Iris pigment epithelial cell (primary cell): ENCODE measurements at places on chromosomes 3 and 15.

DNA sequence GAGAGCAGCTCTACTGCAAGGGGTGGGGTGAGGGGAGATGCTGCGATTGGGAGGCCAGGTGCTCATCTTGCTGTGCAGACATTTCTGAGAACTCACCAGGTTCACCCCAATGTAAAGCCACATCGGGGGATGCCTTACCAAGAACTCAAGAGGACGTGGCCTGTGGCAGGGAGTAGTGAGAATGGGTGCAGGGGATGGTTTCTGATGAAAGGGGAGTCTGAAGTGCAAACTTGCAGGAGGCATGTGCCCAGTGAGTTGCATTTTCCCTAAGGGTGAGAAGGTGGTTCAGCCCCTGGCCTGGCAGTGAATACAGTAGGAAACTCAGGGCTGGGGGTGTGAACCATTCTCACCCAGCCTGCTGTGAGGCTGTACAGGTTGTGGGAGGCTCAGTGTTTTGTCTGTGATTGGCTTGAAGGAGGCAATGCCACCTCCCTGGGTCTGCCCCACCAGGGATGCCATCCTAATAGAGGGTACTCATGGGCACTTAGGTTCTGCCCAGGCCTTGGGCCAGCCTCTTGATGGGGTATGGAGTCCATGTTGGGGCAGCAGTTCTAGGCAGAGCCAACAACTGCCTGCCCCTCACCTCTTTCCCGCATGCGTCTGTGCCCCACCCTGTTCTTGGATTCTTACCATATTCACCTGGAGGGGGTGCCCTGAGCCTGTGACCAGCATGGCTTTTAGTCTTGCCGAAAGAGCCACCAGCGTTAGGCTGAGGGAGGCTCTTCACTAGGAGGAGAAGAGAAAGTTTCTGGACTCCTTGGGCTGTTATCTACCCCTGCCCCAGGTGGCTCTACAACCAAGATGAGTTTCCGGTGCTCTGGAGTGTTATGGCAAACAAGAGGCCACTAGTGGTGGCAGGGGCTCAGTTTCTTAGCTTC lies 4.5 kb downstream of the HEMK1 start:
- DNase-seq = no peak

DNA sequence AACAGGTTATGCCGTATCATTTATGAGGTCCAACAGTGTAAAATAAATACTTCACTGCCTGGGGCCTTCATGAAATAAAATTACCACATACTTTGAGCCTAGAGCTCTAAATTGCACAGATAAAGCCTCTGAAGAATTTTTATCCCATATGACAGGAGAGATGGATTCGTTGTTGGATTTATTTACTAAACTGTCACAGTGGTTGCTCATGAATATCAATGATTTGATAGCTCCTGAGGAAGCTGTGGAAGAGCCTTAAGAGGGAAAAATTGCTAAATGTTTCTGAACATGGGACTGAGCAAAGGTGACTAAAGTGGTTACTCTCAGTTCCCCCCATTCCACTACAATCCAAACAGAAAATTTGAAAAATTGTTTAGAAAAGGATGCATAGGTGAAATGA lies 558.9 kb upstream of the IL12A start:
- DNase-seq = no peak

DNA sequence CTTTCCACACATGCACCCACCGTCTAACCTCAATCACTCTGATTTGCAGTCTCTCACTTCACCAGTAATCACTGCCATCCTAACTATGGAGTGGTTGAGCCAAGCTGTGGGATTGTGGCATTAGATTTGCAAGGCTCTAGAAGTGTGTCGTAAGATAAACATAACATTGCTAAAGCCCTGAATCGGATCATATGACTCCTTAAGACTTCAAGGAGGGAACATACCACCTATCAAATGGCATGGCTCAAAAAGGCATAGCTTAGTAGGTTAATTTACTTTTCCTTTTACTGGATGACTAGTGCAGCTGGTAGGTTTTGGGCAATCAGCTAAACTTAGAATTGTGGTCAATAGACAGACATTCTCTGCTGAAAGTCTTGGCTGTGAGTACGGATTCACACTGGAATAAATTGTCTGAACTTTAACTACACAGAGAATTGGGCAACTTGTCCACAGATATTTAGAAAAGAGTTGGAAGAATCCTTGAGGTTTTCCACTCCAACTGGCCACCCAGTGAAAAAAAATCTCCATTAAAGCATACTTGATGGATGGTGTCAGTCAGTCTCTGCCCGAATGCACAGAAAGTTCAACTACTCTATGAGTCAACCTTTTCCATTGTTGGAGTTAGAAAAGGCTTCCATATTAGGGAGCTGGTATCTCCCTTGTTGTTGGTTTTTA lies 476.7 kb upstream of the CBLB start:
- peak; percentile 99 for DNase-seq

- DNase-seq = no peak
These were observed 22.3 kb downstream of the CAND2 start for GRCh38 chr3:12818773-12819172.

- peak; percentile 37 for DNase-seq
These were observed 54.4 kb upstream of the KIF23 start for GRCh38 chr15:69359722-69360121.

GRCh38 chr3:110654843-110655502 lies 416.6 kb upstream of the NECTIN3 start:
- no peak for DNase-seq

GRCh38 chr3:153901991-153902390 lies 219.2 kb upstream of the ARHGEF26 start:
- no peak for DNase-seq

DNA sequence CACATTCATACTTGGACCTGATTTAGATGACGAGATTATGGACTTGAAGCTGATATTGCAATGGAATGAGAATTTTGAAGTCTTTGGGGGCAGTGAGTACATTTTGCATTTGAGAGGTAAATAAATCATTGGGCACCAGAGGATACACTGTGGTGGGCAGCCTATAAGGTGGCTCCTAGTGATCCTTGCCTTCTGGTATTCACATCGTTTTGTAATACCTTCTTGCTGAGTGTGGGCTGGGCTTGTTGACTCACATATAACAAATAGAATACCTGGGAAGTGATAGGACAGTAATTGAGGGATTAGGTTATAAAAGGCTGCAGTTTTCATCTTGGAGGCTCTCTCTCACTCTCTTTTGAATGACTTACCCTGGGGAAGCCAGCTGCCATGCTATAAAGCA lies 605.5 kb upstream of the KCNMB2 start:
- DNase-seq = no peak

DNA sequence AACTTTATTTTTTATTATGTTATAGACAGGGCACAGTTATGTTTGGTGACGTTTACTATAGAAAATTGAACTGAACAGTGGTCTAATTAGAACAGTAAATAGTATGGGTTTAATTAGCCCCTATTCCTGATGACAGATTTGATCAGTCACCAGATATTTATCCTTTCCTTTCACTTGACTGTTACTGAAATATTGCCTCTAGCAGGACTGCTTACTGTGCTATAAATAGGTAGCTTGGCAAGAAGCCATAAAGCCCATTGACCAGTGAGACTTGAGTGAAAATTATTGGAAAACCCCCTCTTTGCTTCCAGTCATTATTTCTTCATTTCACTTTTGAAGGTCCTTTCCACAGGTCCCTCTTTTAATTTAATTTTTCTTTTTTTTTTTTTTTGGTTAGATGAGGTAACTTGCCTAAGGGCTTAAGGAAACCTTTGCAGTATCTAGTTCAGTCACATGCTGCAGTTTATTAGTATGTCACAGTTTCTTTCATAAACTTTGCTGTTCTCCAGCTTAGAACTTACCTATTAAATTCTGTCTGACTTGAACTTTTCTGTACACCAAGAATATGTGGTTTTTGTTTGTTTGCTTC lies 115.6 kb downstream of the ADAMTSL3 start:
- peak; percentile 20 for DNase-seq

GRCh38 chr3:120688121-120688520 lies 6.1 kb upstream of the HGD start:
- peak; percentile 82 for DNase-seq

GRCh38 chr3:138234401-138235179 lies 47.5 kb downstream of the ARMC8 start:
- peak; percentile 49 for DNase-seq

- DNase-seq = no peak
These were observed 128.5 kb downstream of the LMLN start for GRCh38 chr3:198088421-198088955.

DNA sequence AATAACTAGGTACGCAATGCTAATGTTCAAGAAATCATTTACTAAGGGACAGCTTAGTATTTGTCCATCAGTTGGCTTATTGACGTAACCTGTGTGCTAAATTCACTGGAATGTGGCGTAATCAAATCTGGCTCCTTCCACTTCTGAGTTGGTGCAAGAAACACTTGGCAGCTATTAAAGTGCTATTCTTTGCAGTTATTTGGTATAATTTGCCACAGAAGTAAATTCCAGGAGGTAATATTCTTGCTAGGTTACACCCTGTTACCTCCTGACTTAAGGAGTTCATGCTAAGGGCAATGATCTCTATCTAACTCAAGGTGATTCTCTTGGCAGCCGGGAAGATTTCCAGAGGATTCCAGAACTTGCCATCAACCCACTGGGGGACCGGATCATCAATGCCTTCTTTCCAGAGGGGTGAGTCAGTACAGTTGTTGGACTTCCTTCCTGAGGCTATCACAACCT lies 25.5 kb downstream of the CHP1 start:
- peak; percentile 63 for DNase-seq

DNA sequence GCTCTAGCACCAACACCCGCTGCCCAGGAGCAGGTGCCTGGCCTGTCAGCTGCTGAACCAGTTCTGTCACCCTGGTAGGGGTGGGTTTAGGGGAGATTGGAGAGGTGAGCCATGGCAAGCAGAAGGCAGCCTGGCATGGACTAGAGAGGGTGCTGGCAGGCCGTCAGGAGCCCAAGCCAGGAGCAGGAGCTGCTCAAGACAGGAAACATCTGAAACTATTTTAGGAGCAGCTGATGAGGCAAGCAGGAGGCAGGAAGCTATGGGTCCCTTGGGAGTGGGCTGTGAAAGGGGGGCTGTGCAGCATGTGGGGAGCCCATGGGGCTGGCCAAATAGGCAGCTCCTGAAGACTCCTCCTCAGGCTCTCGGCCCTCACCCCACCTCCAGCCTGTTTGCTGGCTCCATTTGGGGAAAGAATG lies 2.3 kb downstream of the INKA1 start:
- no peak for DNase-seq

GRCh38 chr3:186683979-186684378 lies 18.2 kb downstream of the HRG start:
- DNase-seq = no peak

GRCh38 chr3:147816752-147817151 lies 407.6 kb downstream of the ZIC1 start:
- no peak for DNase-seq

GRCh38 chr3:11549580-11550140 lies 94.1 kb downstream of the VGLL4 start:
- no peak for DNase-seq

- no peak for DNase-seq
These were observed 16.3 kb downstream of the ZBTB38 start for GRCh38 chr3:141384575-141384974.

DNA sequence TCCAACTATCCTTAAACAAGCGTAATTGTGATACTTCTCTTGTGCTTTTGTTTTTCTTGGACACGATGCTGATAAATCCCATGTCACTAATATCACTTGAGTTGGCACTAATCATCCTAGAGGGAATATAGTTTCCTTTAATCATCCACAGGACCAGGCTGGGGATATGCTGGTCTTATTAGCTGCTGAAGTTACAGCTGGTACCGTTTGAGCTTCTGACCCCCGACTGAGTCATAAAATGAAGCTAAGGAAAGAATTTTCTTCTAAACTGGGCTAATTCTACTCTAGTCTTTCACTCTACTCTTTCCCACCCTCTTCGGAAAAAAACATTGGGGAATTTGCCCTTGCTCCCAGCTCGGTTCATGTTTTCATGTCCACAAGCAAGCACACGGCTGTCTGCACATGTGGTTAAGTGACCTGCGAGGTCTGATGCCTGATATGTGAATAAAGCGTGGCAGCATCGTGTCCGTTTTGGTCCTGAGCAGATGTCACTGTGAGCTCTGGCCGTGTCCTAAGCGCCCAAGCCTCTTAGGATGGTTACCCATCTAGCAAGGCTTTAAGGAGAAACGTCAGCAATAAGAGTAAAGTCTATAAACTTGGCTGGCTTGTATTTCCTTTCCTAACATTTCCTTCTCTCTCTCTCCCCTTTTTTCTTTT lies 223.7 kb downstream of the ITPR1 start:
- DNase-seq = peak; percentile 79

DNA sequence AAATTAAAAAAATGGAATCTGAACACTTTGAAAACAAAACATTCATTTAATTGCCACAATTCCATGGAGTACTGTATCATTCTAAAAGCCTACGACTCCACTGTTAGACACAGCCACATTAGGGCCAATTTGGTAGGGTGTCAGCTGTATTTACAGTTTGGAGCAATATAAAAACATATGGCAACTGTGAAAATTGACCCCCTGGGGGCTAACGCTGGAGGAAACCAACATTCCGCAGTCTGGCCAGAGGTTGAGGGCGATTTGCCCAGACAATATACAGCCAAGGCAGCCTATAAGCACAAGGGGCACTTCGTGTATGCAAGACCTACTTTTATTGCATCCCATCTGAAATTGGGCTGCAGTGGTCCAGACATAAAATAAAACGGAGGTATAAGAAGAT lies 476.5 kb upstream of the WNT5A start:
- DNase-seq = no peak

DNA sequence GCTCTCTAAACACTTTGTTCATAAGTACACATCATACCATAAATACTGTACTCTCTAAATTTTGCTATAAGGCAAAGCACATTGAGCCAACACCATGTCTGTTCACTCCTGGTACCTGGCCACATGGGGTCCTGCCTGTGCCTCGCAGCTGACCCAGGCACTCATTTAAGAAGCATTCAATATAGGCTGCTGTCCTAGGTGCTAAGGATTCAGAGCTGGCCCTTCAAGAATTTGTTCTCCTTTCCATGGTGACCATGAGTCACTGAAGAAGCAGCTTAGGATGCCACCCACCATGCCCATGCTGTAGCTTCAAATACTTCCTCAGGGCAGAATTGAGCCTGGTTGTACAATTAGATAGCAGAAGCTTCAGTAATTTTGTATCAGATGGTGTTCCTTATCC lies 119.2 kb upstream of the ZBED2 start:
- peak; percentile 33 for DNase-seq

- peak; percentile 93 for DNase-seq
These were observed 5.4 kb upstream of the PLOD2 start for GRCh38 chr3:146166415-146166821.
